ENCODE measurements at places on chromosomes 2 and 18.

DNA sequence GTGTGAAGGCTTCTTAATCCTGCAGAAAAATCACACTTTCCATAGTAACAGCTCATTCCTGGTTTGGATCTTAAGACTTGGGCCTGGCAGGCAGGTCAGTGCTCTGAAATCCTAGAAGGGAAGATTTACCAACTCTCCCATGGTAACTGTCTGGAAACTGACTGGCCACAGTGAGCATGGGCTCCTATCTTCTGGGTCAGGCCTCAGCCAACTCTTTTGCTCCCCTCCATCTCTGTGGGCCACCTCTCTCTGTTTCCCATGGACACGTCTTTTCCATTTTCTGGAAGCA lies 86.7 kb downstream of the ACAA2 start:
- DNase-seq: no peak

GRCh38 chr2:40451918-40452605 lies at the start of gene SLC8A1:
Gene SLC8A1, minus strand, starts transcription at chr2:40452090.
- DNase-seq: no peak

- DNase-seq: no peak
Observed at GRCh38 chr2:216074794-216075193, 6.8 kb downstream of the PECR start.

DNA sequence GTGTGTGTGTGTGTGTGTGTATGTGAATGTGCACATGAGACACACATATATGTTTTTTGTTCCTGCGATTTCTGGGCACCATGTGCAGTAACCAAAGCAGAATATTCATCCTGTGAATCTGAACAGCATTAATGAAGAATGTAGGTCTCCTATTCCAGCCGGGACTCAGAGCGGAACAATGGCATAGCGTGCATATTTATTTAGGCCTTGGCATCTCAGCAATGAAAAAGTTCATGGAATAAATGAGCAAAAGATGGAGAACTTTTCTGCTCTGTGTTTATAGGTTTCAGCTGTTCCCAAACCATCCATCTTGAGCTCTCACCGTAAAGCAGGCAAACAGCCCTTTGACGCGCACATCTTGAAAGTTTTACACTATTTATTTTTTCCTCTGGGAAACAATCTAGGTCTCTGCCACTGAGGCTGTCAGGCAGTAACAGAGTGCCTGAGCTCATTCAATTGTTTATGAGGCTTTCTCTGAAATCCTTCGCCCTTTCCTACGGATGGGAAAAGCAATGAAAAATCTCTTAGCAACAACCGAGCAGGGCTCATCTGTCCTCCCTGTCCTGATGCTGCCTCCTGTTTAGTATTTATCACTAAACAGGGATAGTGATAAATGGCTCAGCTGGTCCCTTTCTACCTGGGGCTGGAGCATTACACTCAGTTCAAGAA lies 146.2 kb upstream of the MSH6 start:
- no peak for DNase-seq

DNA sequence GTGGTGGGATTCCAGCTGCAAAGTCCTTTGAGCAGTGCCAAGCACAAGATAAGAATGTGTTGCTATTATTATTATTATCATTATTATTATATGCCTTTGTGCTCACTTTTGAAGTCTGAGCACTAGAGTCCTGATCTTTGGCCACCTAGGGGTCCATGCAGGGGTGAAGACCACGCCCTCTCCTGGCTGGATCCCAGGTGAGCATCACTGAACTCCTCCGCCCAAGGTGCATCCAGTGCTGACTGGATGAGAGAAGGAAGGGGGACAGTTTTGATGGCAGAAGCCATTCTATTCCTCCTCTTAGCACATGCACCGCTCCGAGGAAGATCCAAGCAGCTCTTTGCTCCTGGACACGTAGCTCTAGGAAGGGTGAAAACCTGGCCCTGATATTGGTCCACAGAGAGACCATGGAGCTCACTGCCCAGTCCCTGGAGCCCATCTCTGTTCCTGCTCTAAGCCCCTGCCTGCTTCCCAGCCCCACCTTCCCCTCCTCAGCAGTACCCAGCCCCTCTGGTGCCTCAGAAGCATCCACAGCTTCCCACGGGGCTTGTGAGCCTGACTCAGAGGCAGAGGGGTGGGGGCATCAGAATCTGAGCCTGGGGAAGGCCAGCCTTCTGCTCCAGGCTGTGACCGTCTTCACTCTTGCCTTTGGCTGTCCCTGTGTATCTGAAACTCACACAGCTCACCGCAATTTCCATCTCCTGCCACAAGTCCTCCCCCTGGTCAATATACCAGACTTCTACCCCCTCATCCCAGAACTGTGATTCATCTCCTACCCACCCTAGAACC lies 45.4 kb downstream of the MCFD2 start:
- DNase-seq: no peak

- peak; percentile 35 for DNase-seq
Observed at GRCh38 chr2:186590759-186591505, 1.1 kb downstream of the ITGAV start.

GRCh38 chr2:36367895-36368353 lies 12.3 kb downstream of the CRIM1 start:
- no peak for DNase-seq

GRCh38 chr18:45684341-45685115 lies 39.5 kb upstream of the SLC14A1 start:
- DNase-seq: no peak

DNA sequence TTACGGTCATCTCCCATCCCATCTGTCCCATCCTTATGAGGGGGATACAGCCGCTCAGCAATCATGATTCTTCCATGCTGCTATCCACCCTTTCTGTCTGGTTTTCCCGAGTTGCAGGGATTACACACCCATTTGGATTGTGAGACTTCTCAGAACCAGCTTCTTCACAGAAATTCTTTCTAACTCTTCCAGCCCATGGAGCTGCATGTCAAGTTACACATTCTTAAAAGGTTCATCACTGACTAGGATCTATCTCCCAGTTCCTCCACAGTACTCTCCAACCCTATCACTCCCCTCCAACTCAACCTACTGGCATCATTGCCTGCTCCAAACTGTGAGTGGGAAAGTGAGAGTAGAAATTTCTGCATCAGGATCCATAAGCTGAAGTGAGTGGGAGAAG lies 558.2 kb upstream of the TNP1 start:
- DNase-seq: no peak

GRCh38 chr2:172246649-172247048 lies 143.9 kb upstream of the DLX2 start:
- DNase-seq: no peak

DNA sequence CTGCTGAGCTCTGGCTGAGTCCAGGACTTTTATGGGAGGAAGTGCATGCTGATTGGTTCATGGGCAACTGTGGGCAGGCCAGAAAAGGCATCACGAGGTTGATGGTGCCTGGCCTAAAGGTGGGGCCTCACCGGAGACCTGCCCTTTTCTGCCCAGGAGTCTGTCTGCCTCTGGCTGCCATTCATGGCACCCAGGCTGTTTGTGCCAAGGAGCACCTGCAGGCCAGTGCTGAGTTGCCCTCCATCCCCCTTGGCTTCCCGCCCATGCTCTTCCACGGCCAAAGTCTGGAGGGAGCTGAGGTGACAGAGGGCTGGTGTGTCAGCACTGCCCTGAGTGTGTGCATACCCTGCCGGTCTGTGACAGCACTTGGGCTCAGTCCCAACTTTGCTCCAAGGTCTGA lies 123.2 kb downstream of the PTH2R start:
- DNase-seq: no peak

DNA sequence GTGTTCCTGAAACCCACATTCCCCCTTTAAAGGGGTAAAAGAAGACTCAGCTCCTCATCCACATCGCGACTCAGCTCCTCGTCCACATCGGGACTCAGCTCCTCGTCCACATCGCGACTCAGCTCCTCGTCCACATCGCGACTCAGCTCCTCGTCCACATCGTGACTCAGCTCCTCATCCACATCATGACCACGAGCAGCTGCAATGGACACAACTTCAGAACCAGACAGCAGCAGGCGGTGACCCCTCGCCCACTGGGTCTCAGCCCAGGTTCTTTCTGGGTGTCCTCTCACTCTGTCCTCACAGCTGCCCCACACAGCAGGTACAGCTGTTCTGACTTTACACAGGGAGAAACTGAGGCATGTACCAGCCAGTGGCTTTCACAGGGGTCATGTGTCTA lies 163.5 kb upstream of the SALL3 start:
- no peak for DNase-seq

GRCh38 chr2:104518256-104518655 lies 335.7 kb upstream of the POU3F3 start:
- no peak for DNase-seq

DNA sequence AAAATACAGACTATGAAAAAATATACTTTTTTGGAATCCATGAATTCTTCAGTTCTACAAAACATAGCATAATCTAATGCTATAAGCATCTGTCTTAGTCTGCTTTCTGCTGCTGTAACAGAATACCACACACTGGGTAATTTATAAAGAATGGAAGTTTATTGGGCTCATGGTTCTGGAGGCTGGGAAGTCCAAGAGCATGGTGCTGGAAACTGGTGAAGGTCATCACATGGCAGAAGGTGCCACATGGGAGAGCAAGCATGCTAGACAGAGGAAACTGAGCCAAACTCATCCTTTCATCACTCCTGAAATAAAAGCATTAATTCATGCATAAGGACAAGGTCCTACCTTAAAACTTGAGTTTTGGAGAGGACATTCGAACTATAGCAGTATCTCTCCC lies 26.6 kb upstream of the NOSTRIN start:
- no peak for DNase-seq

- no peak for DNase-seq
Observed at GRCh38 chr2:233462202-233462785, 104.3 kb downstream of the USP40 start.
